Hippocampal formation (tissue), 2 donors: ENCODE measurements at places on chromosomes 11 and 22.

GRCh38 chr22:50583294-50583861 lies 729 bp upstream of the CHKB start:
- DNase-seq: no peak

DNA sequence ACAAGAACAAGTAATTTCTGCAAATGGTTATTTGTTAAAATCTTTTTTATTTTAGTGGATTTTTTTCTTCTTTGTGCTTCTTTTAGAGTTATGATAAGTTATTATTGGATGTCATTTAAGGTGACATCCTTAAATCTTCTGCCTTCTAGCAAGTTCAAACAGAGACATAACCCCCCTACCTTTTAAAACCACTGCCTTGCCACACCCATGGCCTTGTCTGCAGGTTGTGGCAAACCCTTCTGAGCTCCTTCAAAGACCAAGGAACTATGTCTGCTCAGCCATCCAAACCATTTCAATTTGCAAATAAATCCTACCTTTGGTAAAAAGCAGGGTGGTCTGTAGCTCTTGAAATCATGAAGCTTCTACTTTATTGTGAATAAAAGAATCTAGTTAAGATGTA lies 241.6 kb downstream of the FAM76B start:
- no peak for DNase-seq

GRCh38 chr11:46463701-46464421 lies 72.3 kb upstream of the CHRM4 start:
- DNase-seq: no peak

GRCh38 chr11:68998390-68998911 lies 14.6 kb downstream of the MRGPRF start:
- DNase-seq: no peak
